Smooth muscle cell of bladder (primary cell): ENCODE measurements at places on chromosomes 7 and 10. TPM values are rescaled to one million over a fixed set of nuclear protein-coding genes. Genes with fewer than 3 reads are reported as not detected.

The ZPBP gene
- not detected in 2 replicates for total RNA-seq

The STRIP2 gene
- 2.7 and 4.3 TPM in 2 replicates for total RNA-seq

The LAMB1 gene
- 534 and 562 TPM in 2 replicates for total RNA-seq

The LDB3 gene
- total RNA-seq, result under 0.01 TPM in 2 replicates

The TMEM225B gene
- total RNA-seq, result 0.46 and 1.1 TPM in 2 replicates

The ASB10 gene
- not detected in 2 replicates for total RNA-seq

The NANOS1 gene
- total RNA-seq, result 0.14 and 0.18 TPM in 2 replicates

The CHST3 gene
- total RNA-seq, result 15.9 and 24.7 TPM in 2 replicates

The ADGRA1 gene
- not detected in 2 replicates for total RNA-seq

The CBX3 gene
- 105 and 112 TPM in 2 replicates for total RNA-seq

The TAS2R5 gene
- total RNA-seq, result 0.57 and 0.92 TPM in 2 replicates

The TMEM273 gene
- under 0.01 TPM in 1 of 2 replicates, not detected in the other for total RNA-seq
